GM03348 (cell line): ENCODE measurements at places on chromosomes 6 and 20.

DNA sequence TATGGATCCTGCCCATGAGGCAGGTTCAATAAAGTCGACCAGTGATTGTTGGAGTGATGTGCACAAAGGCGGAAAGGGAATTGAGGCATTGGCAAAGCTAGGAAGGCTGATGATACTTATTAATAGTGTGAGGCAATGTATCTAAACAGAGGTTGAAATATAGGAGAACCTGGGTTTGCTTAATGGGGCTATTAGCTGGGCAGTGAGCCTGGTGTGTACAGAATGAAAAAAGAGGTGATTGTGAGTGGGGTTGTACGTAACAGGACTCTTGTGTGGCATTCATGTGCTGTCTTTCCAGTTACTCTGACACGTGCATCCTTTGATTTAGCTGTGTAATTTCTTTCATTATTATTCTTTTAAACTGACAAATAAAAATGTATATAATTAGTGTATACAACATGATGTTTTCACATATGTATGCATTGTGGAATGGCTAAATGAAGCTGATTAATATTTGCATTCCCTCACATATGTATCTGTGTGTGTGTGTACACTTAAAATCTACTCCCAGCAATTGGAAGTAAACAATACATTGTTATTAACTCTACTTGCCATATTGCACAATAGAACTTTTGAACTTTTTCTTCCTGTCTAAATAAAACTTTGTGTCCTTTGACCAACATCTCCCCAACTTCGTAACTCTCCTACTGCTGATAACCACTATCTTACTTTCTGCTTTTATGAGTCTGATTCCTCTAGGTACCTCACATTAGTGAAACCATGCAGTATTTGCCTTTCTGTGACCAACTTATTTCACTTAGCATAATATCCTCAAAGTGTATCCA is 220.5 kb upstream of the SLC35B3 start:
- no peak for DNase-seq

DNA sequence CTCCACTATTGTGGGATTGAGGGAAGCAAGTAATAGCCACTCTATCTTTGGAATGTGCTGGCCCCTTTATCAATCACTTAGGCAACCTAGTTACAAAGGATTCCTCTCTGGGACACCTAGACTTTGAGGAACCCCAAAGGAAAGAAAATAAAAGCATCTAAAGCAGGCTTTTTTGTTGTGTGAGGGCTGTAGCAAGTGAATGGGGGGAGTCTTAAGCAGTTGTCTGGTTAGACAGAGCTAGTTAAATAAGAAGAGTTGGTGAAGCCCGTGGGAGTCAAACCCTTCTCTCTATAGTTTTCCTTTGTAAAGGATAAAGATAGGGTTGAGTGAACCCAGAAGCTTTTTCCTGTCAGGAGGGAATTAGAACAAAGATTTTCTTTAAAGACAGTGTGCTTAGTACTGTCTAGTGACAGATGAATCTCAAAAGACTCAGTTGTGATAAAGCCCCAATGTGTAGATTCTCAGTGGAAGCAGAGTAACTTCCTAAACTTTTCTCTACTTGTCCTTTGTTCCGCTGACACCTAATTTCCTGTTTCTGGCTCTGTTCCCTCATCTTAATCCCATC is 63.3 kb downstream of the HDGFL1 start:
- DNase-seq = no peak

- no peak for DNase-seq
These were observed 47.2 kb downstream of the CDK19 start for GRCh38 chr6:110768057-110768456.

DNA sequence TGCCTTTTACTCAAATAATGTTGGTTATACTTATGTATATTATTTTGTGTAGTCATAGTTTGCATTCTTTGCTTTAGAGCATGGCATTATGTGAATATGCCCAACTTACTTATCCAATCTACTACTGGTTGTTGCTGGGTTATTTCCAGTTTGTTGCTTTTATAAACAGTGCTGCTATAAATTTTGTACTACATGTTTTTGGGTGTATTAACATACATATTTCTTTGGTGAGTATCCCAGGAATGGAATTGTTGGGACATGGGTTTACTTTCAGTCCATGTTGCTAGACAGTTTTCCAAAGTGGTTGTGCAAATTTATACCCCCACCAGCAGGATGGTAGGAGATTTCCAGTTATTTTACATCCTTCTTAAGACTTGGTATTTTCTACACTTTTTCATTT is 157.1 kb upstream of the THEMIS start:
- peak; percentile 14 for DNase-seq

- no peak for DNase-seq
These were observed 630.8 kb downstream of the PHF3 start for GRCh38 chr6:64266351-64266821.

GRCh38 chr20:37852666-37853065 is 50.3 kb upstream of the VSTM2L start:
- no peak for DNase-seq

- peak; percentile 68 for DNase-seq
These were observed 115.9 kb upstream of the ARMC2 start for GRCh38 chr6:108732091-108732870.

GRCh38 chr6:20751293-20751935 is 217.2 kb downstream of the CDKAL1 start:
- no peak for DNase-seq

- DNase-seq = no peak
These were observed 326.8 kb upstream of the ARID1B start for GRCh38 chr6:156450421-156450820.

DNA sequence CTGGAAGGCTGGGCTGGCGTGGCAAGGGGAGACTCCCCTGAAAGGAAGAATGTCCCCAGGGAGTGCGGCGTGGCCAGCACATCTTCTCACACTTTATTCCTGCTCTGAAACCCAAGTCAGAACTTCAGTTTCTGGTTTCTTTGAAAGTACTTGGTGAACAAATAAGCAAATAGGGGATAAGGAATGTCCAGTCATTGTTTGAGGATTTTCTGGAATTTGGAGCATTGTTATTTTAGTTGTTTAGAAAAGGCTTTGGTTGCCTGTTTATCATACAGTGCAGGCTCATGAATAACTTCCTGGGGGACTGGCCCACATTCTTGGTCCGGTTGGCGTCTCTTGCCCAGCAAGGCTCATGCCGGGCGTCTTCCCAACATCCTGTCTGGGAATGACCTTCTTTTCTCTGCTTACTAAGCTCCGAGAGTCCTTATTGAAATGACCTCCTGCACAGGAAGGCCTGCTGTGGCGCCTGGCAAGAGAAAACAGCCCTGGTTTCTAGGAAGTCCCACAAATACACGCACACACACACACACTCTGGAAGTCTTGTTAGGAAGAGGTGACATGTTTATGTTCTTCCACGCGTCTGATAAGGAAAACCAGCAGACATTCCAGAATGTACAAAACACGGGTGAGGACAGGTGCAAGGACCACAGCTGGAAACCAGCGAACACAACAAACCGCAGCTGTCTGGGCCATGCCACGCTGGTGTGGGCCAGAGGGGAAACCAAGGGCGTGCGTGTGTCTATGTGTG is 71.9 kb downstream of the TMEM170B start:
- peak; percentile 82 for DNase-seq

DNA sequence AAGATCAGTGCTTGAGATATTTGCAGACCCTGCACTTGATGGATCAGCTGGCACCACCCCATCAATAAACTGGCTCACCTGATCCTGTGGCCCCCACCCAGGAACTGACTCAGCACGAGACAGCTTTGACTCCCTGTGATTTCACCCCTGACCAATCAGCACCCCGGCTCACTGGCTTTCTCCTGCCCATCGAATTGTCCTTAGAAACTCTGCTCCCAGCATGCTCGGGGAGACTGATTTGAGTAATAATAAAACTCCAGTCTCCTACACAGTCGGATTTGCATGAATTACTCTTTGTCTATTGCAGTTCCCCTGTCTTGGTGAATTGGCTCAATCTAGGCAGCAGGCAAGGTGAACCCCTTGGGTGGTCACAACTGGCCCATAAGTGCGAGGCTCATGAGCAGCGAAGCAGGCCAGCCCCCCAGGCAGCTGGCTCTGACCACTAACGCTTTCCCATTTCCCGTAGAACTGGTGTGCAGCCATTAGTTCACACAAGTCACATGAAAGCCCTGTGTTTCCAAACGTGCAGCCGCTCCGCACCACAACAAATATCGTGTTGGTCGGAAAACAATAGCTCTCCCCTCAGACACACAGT is 79.6 kb downstream of the RSPH3 start:
- DNase-seq = no peak

GRCh38 chr20:47429409-47429808 is 72.3 kb upstream of the NCOA3 start:
- no peak for DNase-seq

- DNase-seq = no peak
These were observed 164.5 kb upstream of the BTBD3 start for GRCh38 chr20:11753155-11753554.

- peak; percentile 69 for DNase-seq
These were observed 268.8 kb downstream of the ARID1B start for GRCh38 chr6:157045831-157046454.

DNA sequence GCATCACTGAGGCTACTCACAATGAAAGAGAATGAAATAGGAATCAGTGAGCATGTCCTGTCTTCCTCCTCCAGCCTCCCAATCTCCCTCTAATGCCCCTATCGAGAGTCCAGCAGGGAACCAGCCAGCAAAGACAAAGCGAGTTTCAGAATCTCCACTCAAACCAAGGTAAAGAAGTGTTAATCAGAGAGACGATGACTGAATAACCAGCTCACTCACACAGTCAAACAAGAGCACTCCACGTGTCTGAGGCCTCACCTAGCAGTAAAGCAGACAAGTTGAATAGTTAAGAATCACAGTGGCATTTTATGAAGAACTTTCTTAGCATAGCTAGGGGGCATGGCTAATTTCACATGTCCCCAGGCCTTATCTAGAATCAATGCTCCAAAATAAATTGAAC is 3.3 kb upstream of the TREM1 start:
- DNase-seq = no peak

DNA sequence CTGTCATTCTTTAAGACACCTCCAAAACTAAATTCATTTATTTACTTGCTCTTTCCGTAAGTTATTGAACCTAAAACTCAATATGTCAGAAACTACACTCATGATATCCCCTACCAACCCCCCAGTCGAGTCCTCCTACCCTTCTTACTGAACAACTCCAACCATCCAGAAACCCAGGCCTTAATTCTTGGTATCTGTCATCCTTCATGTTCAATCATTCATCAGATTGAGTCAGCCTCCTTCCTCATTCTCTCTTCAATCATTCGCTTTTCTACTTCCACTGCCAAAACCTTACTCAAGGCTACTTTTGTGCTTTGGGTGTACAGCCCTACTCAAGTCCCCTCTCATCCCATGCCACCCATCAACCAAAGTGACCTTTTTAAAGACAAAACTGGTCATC is 95.7 kb downstream of the SMLR1 start:
- no peak for DNase-seq

GRCh38 chr6:164331026-164331425 is 916.5 kb downstream of the QKI start:
- DNase-seq = no peak

- DNase-seq = no peak
These were observed 301.3 kb downstream of the TFAP2B start for GRCh38 chr6:51120016-51120415.

GRCh38 chr6:143642403-143642802 is 35.4 kb upstream of the PHACTR2 start:
- no peak for DNase-seq

- peak; percentile 68 for DNase-seq
These were observed 12.8 kb upstream of the ILRUN start for GRCh38 chr6:34709386-34709785.

DNA sequence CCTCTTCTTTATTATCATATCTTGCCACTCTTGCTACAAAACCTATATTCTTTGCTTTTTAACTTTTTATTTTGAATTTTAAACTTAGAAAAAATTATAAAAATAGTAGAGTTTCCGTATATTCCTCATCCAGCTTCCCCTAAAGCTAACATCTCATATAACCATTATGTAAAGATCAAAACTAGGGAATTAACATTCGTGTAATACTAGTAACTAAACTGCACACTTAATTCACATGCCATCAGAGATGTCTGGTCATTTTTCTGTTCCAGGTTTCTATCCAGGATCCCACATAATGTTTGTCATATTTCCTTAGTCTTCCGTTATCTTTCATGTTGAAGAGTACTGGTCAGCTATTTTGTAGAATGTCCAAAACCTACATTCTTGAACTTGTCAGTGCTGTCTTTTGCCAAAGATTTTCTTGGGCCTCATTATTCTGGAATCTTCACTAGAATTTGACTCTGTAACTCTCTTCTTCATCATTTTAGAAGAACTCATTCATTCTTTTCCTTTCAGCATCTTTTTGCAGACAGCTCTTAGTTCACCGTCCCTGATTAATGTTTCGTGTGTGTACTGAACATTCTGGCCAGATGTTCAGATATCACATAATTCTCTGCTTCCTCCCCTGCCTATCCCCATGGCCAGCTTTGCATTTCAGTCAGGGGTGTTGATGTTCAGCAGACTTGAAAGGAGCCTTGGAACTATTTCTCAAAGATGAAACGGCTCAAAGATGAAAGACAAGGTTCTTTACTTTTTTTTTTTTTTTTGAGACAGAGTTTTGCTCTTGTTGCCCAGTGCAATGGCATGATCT is 9.4 kb downstream of the CTNNBL1 start:
- no peak for DNase-seq
